ENCODE measurements at places on chromosomes 16 and 17.

DNA sequence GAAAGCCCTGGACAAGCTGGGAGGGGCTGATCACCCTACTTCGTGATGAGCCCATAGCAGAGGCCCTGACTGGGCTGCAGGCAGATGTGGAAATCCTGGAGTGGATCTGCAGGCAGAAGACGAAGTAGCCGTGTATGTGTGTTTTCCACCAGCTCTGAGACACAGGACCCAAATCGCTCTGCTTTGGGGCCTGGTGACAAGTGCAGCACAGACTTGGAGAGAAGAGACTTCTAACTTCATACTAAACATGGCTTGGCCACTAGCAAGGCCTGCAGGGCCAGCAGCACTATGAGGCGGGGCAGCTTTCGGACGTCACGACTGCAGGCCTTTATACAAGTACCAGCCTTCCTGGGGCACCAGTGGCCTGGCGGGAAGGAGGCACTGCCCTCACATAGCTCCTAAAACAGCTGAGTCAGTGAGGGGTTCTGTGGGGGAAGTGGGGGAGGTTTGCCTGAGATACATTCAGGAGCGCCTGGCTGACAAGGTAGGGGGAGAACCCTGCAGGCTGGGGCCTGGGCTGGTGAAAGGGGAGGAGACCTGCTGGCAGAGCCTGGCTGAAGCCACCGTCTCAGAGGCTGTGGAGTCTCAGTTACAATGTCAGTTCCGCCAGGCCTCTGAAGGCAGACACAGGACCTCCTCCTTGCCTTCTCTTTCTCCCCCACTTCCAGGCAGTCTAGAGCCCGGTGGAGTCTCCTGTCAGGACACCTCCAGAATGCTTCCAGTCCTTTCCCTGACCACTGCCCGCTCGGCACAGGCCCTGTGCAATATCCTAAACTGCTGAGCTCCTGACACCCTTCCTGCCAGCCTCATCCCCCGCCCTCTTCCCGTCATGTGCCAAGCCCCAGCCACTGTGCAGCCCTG lies 73.4 kb downstream of the WSB1 start:
- no peak for DNase-seq

DNA sequence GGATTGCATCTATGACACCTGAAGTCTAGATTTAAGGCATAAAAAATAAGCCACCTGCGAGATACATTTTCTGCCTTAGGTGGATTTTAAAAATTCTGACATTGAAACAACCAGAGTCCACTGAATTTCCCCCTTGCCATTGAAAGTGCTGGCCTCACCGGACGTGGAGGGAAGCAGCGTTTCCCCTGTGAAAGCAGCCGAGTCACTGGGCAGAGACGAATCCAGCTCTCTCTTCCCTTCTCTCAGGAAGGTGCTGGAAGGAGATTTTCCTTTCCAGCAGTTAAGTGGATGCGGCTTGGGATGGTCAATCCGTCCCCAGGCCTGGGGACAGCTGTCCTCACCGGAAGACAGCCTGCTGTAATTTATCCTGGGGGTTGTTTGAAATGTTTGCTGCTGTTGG lies 270.9 kb upstream of the FOXF1 start:
- DNase-seq, result no peak

DNA sequence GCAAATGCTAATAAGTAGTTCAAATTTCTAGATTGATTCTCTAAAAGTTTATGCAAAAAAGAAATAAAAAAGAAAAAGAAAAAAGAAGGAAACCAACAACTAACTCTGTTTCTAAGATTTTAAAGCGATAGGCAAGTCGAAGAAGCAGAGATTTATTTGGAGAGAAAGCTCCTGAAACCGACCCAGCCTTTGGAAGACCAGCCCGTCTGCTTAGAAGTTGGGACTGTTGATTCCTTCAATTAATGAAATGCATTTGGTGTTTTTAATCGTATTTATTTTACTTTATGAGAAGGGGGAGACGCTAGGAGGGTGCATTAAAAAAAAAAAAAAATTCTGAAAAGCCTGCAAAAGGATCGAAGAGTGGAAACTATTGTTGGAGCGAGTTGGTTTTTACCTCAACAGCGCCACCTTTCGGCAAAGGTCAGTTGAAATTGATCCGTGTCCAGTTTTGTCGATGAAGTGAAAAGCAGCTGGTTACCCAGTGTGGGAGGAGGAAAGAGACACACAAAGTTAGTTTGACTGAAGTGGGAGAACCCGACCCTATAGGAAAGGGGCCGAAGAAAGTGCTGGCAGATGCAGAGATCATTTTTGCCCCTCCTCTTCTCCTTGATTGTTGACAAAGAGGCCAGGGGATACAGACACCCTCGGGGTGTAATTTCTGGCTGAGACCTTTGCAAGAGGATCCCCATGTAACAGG lies 1.5 kb upstream of the MAF start:
- DNase-seq, result peak; percentile 63

- DNase-seq, result no peak
Measured at GRCh38 chr16:19136549-19137196, 22.9 kb downstream of the ITPRIPL2 start.

GRCh38 chr17:15890279-15890892 lies 54.5 kb upstream of the ADORA2B start:
- no peak for DNase-seq

DNA sequence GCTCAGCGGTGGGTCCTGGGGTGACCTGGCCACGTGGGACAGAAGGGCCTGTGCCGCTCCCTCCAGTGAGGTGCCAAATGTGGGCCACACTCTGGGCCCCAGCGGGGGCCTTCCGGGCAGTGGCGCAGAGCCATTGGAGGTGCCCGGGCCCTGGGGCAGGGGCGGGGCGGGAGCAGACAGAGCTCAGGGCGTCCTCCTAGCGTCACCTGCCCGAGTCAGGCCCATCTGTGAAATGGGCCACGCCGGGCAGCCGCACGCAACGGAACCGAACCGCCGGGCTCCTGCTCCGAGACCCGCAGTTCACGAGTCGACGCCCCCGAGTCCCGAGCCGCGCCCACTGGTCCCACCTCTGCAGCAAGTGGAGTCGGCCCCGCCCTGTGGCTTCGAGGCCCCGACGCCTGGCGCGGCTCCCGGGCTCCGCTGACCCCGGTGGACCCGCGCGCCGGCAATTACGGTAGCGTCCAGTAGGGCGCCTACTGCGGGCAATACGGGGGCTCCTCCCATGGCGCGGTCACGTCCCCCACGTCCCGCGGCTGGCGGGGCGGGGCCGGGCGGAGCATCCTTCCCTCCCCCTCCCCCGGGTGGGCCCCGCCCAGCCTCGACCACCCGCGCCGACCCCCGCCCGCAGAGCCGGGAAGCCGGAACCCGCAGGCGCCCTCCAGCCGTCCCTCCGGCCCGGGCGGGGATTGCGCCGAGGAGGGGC lies 1.9 kb downstream of the SLC16A3 start:
- DNase-seq, result no peak

DNA sequence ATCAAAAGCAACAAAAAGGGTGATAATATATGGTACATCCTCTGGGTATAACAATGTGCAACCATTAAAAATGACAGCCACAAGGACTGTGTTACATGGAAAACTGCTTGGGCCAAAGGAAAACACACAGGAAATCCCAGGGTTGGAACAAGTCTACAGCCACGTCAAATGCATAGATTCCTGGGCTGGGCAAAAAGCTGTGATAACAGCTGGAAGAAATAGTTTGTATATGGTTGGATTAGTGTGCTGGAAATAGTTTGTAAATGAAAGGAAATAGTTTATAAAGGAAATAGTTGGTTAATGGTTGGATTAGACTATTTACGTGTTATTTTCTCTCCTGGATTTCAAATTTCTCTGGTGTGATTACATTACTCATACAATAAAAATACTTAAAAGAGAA lies 2.6 kb downstream of the HSD17B2 start:
- DNase-seq, result no peak

DNA sequence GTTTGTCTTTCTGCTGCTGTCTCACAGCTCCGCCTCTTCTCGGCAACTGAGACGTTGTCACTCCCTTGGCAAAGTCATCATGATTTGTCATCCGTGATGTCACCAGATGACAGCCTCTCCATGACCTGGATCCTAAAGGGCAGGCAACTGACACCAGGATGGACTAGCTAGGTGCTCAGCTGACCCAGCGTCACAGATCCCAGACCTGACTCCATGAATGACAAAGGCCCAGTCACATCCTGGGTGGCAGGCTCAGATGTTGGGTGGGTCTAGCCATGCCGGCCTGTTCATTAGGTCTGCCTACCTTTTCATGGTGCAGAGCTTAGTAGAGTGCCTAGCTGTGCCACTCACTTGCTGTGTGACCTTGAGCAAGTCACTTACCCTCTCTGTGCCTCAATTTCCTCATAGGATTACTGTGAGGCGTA lies 3.8 kb upstream of the TMEM238L start:
- no peak for DNase-seq

DNA sequence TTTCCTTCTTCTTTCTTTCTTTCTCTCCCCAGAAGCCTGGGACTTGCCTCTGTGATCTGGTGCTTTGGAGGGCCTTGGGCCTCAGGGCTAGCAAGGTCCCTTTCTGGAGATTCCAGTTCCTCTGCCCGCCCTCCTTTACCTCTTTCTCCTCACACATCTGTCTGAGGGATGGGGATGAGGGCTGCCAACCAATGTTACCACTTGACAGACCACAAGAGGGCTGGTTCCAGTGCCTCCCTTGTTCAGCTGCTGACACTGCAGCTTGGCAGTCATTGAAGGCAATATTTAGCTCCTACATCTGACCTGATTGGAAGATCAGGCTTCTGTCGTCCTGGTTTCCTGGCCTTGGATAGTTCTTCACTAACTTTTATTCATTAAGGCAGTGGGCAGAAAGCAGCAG lies 3.6 kb upstream of the ZNF652 start:
- DNase-seq, result no peak

GRCh38 chr16:13291591-13292333 lies 390.4 kb downstream of the SHISA9 start:
- DNase-seq, result no peak

GRCh38 chr17:46785696-46786095 lies 32.8 kb downstream of the WNT3 start:
- DNase-seq, result no peak

DNA sequence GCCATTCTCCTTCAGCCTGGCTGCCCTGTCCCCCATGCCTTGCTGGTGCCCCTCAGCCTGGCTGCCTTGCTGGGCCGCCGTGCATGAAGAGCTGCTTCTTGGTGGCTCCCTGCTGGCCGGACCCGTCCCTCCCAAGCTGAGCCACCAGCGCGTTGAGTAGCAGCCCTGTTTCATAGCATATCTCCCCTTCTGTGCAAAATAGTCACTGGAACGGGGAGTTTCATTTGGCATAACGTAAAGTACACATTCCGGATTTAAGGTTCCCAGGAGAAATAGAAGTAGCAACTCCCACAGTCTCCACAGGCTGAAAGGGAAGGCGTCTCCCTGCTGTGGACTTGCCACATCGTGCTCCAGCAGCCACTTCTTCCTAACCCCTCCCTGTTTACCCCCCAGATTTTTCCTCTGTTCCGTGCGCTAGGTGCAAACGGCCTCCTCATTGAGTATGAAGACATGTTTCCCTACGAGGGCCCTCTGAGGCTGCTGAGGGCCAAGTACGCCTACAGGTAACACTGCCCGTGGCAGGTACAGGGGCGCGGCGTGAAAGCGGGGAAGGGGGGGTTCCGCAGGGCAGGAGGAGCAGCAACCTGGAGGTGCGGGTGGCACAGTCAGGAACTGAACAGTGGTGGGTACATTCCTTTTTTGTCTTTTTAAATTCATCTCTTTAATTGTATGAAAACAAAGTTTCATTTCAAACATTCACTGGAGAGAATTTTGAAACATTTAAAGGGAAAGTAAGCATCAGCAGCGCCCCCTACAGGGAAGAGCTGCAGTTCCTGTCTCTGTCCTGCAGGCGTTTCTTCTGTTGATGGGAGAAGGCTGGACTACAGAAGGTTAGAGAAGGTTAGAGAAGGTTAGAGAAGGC lies 5.8 kb upstream of the OGFOD3 start:
- no peak for DNase-seq

DNA sequence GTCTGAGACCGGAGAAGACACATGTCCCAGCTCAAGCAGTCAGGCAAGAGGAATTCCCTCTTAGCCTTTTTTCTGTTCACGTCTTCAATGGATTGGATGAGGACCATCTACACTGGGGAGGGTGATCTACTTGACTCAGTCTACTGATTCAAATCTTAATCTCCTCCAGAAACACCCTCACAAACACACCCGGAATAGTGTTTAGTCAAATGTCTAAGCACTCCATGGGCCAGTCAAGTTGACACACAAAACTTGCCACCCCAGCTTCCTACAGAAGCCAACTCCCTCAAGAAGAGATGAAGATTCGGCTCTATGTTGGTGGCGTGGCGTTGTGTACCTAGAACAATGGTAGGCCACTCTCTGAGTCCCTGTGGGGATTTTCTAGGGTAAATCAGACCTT lies 22.5 kb upstream of the NKD1 start:
- no peak for DNase-seq

DNA sequence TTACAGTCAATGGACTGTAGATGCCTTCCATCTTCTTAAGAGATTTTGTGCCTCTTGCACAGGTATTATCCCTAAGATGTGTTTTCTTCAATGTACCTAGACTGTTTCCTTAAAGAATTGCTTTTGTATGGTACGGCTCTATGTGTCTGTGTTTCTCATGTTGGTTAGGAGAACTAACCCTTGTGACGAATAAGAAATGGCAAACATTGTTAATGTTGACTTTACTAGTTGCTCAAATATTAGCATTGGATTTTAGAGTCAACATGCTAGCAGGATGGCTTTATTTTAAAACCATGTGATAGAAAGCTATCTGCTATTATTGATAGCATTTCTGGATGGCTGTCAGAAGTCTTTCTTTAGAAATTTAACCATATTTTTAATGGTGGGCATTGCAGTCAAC lies 34.5 kb downstream of the WWOX start:
- no peak for DNase-seq

GRCh38 chr17:67227488-67227887 lies 17.5 kb downstream of the HELZ start:
- DNase-seq, result no peak

DNA sequence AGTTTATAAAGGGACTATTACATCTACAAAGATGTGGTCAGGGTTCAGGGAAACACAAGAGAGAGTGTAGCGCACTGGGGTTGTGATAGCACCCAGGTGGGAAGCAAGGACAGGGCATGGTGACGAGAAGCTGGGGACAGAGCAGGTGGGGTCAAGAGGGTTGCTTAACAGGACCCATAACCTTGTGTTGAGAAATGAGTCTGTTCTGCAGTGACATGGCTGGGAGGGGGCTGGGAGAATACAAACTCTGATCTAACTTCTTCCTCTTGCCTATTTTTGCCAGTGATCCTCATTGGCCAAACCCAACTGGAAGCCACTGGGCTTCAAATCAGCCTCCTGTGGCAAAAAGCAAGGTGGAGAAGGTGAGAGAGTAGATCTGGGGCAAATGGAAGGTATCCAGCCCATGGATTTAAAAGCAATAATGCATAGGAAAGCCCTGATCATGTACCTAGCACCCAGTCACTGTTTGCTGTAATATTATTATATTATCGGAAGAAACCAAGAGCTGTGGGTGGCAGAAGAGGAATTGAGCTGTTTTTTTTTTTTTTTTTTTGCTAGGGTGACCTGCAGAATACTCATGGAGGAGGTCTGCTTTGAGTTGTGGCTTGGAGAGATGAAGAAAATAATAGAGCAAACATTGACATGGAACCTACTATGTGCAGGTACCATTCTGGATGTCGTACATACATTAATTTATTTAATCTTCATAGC lies 76.9 kb upstream of the ZFHX3 start:
- DNase-seq, result no peak

- DNase-seq, result no peak
Measured at GRCh38 chr16:16033208-16033717, 83.8 kb downstream of the ABCC1 start.

Data from NCI-H1105 (cell line).